ENCODE measurements at places on chromosomes 2 and 18. TPM values are rescaled to one million over a fixed set of nuclear protein-coding genes. Genes with fewer than 3 reads are reported as not detected.

DNA sequence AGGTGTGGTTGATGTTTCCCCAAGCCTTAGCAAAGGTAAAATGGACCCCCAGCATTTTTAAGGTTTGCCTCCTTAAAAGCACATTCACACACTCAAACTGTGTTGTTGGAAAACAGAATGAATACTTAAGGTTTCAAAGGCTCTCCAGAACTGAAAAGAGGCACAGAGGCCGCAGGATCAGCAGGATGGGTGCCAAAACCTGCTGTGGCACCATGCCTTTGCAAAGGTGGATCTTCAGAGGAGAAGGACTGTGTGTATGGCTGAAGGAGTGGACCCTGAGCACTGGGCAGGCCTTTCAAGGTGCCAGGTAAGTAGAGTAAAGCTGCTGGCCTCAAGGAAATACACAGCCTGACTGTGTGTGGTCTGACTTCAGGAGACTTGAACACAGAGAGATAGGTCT is 127.3 kb downstream of the XRCC5 start:
- DNase-seq, result no peak

DNA sequence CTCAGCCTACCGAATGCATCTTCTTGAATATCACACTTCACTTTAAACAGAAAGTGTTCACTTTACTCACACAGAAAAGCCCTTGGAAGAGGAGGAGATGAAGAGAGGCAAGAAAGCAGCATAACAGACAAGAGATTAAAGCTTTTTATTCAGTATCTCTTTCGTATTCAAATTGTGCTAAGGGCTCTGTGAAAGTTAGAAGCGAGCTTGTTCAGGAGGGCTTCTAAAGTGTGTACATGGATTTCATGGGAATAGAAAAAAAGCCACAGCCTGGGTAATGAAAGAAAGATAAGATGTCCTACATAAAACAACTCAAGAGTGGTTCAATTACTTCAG is 531.9 kb downstream of the TMEM182 start:
- no peak for DNase-seq

GRCh38 chr2:8573234-8573941 is 108.5 kb upstream of the ID2 start:
- DNase-seq, result no peak

- peak; percentile 30 for DNase-seq
Observed at GRCh38 chr2:235170536-235171521, 219.0 kb downstream of the SH3BP4 start.

DNA sequence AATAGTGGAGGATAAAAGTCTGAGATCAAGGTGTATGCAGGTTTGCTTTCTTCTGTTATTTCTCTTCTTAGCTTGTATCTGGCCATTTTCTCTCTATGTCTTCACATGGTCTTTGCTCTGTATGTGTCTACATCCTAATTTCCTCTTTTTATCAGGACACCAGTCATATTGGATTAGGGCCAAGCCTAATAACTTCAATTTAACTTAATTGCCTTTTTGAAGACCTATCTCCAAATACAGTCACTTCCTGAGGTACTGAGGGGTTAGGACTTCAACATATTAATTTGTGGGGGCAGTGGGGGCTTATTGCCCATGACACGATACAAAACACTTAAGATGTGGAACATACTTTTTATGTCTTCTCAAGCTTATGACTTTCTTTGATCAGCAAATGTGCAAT is 632.9 kb upstream of the CELF4 start:
- no peak for DNase-seq

- DNase-seq, result no peak
Observed at GRCh38 chr2:208195531-208195930, 5.7 kb upstream of the C2orf80 start.

GRCh38 chr2:199966405-199966804 is 11.0 kb downstream of the MAIP1 start:
- no peak for DNase-seq

DNA sequence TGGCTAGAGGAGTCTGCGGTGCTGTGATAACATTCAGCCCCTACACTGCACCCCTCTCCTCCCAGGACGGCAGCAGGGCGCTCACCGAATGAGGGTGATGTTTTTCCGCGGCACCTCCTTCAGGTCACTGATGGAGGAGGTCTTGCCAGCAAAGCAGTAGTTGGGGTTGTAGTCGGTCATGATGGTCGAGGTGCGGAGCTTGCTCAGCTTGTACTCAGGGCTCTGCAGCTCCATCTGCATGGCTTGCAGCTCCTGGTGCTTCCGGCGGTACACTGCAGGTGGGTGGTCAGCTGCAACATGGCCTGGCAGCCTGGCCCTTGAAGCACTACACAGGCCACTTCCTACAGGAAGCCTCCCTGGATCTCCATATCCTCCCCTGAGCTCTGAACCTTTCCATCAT is 108.0 kb downstream of the CLIP4 start:
- DNase-seq, result no peak

The TFCP2L1 gene
- 68.0 TPM for polyA plus RNA-seq

The CRACDL gene
- 2.5 TPM for polyA plus RNA-seq

Data from left kidney (tissue), 8 donors.